ENCODE measurements at places on chromosomes 2 and 18.

DNA sequence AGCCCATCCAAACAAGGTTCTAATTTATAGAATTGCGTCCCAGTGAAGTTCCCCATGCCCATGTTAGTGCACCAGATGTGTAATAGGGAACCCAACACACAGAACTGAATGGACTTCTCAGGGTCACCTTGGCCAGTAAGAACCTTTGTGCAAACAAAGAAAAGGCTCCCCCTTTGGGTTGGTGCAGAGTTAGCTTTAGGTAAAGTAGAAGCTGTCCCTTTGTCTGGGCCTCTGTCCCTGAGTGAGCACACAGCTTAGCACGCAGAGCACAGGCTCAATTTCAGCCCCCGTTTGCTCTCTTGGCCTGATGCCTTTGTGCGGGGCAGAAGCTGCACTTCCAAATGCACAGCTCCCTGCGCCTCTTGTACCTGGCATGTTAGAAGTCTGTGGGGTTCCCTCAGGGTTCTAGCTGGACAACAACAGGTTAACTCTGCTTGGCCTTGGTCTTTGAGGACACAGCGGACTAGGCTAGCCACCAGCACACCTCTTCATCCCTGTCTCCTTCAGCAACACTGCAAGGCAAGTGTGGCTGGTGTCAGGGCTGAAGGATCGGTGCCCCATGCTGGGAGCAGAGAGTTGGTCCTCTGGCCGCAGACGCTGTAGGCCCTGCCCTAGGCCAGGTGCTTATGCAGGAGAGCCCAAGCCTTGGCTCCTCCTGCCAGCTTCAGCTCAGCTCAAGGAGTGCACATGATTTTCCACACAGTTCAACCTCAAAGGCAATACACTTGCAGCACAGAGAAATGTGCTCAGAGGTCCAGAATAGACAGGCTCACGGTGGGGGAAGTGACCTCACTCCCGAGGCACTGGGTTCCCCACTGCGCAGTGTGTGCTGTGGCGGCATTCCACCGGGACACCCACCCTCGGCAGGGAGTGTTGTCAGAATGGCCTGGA lies 73.3 kb upstream of the FOSL2 start:
- peak; percentile 94 for DNase-seq

DNA sequence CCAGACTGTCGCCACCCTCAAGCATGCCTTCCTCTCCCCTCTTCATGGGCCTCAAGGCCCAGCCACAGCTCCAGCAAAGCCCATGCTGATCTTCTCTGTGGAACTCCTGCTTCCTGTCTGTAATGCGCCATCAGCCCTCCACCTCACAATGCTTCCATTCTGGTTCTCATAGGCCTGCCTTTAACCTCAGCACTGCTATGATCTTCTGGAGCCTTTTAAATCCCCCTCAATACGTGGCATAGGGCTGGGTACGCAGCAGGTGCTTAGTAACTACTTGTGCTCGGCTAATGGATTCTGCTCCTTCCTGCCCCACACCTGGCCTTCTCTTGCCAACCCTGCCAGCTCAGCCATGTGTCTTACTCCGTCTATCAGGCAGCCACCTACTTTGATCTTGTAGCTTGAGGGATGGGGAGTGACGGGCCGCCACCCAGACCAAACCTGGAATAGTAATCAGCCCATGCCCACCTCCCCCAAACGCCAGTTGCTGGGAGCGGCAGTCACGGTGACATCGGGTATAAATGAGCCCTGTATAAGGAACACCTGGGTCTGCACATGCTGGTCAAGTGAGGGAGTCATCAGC lies 106.7 kb upstream of the MCFD2 start:
- DNase-seq: no peak

- peak; percentile 24 for DNase-seq
Observed at GRCh38 chr2:228048838-228049490, 132.5 kb downstream of the SPHKAP start.

GRCh38 chr18:13387855-13388548 lies 169.4 kb downstream of the LDLRAD4 start:
- DNase-seq: no peak

DNA sequence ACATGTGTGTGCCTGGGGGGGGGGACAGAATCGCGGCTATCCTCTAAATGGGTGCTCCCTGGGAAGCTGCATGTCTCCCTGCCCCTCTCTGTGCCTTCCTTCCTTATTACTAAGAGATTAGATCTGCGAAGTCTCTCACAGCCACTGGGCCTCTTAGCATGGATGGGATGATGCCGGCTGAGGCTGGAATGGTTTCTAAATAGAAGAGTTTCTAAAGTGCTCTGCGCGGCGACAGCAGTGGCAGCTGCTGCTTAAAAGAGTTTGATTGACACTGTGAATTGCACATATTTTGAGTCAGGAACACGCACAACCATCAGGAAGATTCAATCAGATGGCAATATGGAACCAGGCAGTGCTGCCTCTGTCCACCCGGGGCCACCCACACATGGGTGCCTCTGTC lies 163.8 kb downstream of the CLIP4 start:
- no peak for DNase-seq

GRCh38 chr18:33959609-33960008 lies 265.1 kb downstream of the NOL4 start:
- DNase-seq: no peak

GRCh38 chr18:9750112-9750511 lies 42.0 kb downstream of the RAB31 start:
- DNase-seq: no peak

DNA sequence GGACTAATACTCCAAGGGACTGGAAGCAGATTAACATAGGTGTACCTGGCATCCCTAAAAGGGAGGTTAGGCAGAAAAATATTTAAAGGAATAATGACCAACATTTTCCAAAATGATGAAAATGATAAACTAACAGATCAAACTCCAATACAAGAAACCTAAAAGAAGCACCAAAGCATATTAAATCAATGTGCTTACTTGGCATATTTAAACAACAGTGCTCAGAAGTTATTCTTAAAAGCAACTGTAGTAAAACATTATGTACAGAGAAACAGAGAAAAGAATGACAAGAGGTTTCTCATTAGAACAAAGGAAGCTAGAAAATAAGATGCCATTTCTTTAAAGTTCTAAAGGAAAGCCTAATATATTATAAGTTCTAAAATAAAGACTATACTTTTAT lies 947.3 kb upstream of the TMEFF2 start:
- no peak for DNase-seq

GRCh38 chr2:180927030-180927686 lies 53.2 kb upstream of the UBE2E3 start:
- no peak for DNase-seq

- DNase-seq: no peak
Observed at GRCh38 chr2:27831279-27832050, 58.7 kb downstream of the RBKS start.

DNA sequence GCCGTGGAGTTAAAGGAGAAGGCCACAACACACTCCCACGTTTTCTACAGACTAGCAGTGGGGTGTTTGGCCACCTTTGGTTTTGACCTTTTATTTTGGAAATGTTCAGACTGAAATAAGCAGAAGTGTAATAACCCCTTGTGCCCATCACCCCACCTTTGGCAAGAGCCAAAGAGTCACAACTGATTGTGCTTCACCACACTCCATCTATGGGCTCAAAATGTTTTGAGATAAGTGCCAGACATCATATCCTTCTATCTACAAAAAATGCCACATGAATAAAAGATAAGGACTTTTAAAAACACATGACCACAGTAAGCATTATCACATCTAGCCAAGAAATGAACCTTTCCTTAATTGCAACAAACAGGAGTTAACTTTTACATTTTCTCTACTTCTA lies 9.9 kb upstream of the GPR35 start:
- no peak for DNase-seq

GRCh38 chr2:220001751-220002150 lies 374.3 kb downstream of the SLC4A3 start:
- no peak for DNase-seq

DNA sequence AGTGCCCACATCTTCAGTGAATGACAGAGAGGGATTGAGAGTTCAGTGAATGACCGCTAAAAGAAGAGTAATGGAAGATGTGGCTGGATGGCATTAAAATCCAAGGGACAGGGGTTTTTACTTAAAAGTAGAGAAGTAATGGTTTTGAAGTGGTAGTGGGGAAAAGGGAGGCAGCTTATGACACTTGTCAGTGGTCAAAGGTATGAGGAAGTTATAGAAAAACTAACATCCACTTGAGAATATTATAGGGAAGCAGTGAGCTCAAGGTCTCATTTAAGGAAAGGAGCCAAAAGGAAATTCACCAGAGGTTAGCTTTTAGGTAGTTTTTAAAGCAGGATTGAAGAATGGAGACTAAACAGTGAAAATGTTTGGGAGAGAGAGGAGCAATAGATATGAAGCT lies 24.3 kb downstream of the CDK15 start:
- no peak for DNase-seq

DNA sequence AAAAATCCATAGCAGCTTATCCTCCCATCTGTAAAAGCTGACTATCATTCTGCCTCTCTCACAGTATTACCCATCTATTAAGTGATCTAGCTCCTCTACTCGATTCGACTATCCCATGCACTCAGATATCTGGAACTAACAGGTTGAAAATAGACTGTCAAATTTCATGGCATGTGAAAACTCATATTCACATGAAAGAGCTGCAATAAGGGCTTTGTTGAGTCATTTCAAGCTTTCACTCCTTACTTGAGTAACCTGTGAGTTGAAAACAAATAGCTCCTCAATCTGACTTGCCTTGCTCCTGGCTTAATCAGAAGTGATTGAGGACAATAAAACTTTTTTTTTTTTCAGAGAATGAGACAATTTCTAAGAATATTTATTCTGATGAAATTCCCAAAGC lies 192.4 kb upstream of the ERBB4 start:
- no peak for DNase-seq

- DNase-seq: no peak
Observed at GRCh38 chr2:15596350-15596749, 4.7 kb downstream of the DDX1 start.

DNA sequence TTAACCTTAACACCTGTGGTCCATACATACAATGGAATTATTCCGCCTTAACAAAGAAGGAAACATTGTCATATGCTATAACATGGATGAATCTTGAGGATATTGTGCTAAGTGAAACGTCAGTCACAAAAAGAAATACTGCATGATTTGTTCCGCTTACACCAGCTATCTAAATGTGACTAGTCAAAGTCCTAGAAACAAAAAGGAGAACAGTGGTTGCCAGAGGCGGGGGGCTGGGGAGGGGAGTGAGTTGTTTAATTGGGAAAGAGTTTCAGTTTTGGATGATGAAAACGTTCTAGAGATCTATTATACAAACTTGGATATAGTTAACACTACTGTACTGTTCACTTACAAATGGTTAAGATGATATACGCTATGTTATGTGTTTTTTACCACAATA lies 72.0 kb downstream of the SPRED2 start:
- no peak for DNase-seq

DNA sequence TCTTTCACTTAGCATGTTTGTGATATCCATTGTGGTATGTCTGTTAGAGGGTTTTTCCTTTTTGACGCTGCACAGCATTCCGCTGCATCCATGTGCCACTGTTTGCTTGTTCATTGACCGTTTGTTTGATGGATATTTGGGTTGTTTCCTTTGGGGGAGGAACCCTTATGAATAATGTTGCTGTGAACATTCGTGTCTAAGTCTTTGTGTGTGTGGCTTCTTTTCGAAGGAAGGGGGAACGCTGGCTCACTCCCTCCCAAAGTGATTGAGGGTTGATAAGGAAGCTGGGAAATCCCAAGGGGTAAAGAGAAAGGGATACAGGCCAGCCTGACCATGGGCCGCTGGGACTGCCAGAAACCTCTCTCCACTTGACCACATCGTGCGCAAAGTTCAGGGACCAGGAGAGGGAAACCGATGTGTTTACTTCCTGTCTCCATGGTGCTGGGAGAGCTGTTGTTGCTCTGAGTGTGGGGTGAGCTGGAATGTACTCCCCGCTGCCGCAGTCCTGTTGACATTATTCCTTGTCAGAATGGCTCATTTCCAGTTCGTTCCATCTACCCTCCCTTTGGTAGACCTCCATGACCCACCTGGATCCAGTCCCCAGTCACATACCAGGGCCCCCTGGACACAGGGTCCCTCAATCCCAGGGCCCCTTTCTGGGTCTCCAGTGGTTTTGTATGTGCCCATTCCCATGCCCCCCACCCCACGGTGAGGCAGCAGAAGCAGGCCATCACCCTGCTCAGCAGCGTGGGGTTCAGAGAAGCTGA lies 39.6 kb downstream of the HS1BP3 start:
- DNase-seq: peak; percentile 99

- no peak for DNase-seq
Observed at GRCh38 chr18:62521593-62521992, 1.2 kb upstream of the ZCCHC2 start.

DNA sequence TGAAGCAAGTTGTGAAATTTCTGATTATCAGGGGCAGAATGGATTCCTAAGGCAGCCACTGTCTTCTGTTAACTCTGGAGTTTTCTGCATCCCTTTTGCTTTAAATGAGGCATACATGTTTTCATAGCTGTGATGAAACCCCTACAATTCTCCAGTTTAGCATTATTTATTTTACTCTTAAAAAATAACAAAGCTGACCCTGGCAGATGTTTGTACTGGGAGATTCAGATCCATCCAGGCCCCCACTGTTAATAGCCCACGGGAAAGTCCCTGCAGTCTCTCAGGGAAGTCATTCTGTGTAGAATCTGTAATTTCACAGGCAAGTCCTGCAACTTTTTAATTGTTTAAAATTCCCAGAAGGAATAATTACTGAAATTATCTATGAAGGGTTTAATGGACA lies 353 bp upstream of the SULT1C4 start:
- peak; percentile 26 for DNase-seq

DNA sequence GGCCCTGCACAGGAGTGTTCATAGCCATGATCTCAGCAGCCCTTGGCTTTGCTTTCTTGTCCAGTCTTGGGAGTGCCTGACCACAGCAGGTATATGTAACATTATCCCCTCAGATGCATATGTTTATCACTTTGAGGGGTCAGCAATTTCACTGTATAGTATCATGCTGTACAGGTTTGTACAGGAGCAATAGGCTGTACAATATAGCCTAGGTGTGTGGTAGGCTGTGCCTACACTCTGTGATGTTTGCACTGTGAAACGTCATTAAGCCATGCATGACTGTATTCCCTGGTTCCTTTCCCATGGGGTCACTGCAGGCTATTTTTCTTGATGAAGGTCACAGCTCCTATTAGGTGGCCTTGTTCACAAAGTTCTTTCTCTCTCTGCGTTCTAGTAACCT lies 4.7 kb upstream of the IL36G start:
- no peak for DNase-seq

DNA sequence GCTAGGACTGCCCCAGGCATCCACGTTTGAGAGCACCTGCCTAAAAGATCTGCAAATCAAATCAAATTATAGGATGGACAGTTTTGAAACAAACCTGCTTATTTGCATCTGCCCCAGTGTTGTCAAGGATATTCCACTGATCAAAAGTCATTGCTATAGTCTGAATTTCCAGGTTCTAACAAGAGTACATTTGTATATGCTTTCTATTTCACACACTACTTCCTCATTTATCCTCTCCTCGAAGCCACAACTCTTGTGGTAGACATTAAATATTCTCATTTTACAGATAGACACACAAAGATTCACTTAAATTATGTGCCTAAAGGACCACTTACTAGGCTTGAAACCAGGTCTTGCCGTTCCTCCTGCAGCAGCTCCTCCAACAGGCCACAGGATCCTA lies 11.9 kb upstream of the TET3 start:
- no peak for DNase-seq

All from brain microvascular endothelial cell (primary cell).